ENCODE measurements at places on chromosomes 2 and 18.

GRCh38 chr18:39259736-39260135 lies 1694.1 kb upstream of the CELF4 start:
- DNase-seq = no peak

DNA sequence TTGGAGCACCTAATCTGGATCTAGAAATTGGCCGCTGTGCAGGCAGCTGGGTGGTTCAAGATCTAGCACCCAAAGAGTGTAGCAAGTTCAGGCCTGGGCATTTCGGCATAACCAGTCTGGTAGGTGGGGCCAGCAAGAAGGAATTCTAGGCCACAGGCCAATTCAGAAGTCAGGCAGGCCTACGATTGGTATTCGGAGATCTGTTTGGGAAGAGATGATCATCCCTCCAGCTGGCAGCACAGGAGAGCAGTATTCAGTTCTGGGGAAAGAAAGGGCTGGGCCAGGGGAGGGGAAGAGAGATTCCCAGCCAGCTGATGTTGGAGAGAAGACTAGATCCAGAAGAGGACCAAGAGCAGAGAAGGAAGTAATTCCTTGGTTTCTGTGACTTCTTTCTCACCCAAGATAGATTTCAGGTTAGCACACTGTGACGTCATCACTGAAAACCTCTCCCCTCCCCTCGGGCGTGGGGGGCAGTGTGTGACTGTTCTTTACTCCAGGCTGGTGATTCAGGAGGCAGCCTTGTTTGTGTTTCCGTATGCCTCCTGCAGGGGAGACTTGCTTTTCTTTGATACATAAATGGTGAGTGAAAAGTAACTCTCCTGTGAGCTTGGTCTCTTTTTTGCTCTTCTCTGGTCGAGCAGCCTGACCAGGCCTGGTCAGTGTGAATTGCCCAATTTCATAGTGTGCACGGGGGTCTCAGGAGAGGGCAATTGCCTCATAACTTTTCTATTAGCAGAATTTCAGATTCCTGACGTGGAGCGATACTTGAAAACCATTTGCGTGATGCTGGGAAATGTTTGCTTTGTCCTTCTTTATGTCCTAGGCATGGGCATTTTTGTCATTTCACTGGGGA lies 61.1 kb downstream of the MEIS1 start:
- no peak for DNase-seq

GRCh38 chr2:40173276-40173675 lies 278.6 kb downstream of the SLC8A1 start:
- no peak for DNase-seq

GRCh38 chr2:33160191-33160590 lies 213.4 kb downstream of the LTBP1 start:
- no peak for DNase-seq

DNA sequence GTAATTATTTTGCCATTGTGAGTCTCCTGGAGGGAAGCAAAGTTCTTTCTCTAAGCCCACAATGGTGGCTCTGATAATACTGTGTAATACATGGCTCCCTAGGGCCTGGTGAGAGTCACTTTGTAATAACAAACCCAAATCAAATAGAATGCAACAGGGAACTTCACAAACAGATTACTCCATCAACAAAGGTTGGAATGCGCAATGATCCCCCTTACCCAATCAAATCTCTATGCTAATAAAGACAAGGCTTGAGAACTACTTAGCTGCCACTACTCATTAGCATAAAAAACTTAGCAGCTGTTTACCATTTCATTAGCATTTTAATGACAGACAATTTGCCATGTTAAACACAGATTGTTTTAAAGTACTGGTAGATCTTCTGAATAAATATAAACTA lies 285.6 kb upstream of the SESTD1 start:
- DNase-seq = no peak

GRCh38 chr2:239444626-239445577 lies 44.1 kb upstream of the HDAC4 start:
- no peak for DNase-seq

- no peak for DNase-seq
These were observed 32.0 kb upstream of the GALNT1 start for GRCh38 chr18:35549564-35549963.

DNA sequence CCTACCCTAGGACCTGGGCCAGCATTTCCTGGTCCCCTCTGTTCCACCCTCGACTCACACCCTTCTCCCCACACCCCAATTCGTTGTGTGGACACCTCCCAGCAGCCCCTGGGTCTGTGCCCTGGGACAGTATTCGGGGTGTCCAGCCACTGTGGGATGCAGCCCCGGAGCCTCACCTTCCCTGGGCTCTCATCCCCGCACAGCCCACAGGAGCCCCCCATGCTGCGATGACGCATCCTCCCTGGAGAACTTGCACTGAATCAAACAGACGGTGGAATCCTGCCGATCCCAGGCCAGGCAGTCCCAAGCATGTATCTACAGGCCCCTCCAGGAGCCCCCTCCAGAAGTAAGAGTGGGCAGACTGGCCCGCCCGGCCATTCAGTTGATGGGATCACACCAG lies 9.7 kb downstream of the ITM2C start:
- no peak for DNase-seq

DNA sequence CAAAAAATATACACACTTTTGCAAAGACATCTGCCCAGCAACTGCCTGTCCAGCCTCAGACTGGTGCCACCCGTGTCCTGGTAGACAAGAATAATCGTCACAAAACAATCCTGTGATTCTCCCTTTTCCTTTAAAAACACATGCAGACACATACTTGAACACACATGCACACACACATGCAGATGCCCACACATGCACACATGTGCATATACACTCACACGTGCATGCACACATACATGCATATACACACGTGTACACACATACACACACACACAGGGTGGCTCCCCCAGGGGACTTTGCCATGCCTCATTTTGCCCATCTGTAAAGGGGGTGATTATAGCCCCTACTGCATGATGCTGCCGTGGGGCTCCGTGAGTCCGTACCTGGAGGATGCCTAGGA lies 24.9 kb upstream of the ALPP start:
- no peak for DNase-seq

GRCh38 chr2:181038796-181039195 lies 58.4 kb downstream of the UBE2E3 start:
- no peak for DNase-seq

DNA sequence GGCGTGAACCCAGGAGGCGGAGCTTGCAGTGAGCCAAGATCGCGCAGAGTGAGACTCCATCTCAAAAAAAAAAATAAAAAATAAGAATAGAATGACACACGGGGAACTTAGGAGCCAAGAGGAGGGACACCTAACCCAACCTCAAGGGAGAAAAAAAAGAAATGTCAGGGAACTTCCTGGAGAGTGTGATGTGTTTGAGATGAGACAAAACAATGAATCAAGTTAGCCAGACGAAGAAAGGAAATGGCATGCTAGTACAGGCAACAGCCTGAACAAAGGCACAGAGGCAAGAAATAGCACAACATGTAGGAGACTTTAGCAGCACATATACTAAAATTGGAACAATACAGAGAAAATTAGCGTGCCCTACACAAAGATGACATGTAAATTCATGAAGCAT lies 36.7 kb upstream of the PAPOLG start:
- no peak for DNase-seq

DNA sequence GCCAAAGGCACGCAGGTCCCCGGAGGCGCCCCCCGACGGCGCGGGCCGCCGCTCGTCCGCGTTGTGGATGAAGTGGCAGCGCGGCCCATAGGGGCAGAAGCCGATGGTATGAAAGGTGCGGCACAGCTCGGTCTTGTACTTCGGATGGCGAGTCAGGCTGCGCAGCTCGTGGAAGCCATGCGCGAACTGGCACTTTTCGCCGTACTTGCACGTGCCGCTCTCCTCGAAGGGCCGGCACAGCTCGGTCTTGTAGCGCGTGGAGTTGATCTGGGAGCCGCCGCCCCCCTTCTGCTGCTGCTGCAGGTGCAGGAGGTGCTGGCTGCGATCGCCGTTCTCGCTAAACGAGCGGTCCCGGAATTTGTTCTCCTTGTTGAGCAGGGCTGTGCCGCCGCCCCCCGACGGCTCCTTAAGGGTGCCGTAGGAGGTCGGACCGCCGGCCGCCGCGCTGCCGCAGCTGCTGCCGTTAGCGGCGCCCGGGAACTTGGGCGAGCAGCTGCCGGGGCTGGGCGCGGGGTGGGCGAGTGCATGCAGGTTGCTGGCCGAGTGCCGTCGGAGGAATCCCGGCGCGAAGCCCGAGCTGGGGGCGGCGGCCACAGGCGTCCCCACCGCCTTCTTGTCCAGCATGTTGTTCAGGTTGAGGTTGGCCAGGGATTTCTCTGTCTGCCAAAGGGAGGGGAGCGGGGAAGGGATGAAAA lies 1.2 kb downstream of the ZFP36L2 start:
- peak; percentile 68 for DNase-seq

GRCh38 chr2:58508006-58508405 lies 266.9 kb upstream of the FANCL start:
- no peak for DNase-seq

GRCh38 chr2:55051026-55051866 lies 995 bp upstream of the RTN4 start:
- peak; percentile 21 for DNase-seq

- DNase-seq = no peak
These were observed 55.1 kb downstream of the ADD2 start for GRCh38 chr2:70712916-70713315.

GRCh38 chr18:23857164-23857552 lies 157.4 kb upstream of the TTC39C start:
- DNase-seq = no peak

DNA sequence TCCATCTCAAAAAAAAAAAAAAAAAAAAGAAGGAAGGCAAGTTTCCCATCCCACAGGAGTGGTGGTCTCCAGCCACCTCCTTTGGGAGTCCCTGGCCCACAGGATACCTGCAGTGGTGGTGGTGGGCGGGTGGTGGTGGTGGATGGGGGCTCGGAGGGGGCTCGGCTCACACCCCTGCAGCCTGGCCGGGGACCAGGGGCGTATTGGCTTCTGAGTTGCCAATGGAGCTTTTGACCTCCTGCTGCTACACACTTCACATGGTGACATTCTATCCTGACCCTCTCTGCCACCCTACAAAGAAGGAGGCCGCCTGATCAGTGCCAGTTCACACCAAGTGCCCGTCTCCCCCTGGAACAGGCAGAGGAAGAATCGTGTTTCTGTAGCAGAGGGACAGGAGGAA lies 119.6 kb downstream of the NFATC1 start:
- no peak for DNase-seq

All from activated gamma-delta T cell treated with Interleukin-2 at 50 U/mL for 16 hours (primary cell).